ENCODE measurements at places on chromosomes 6 and 20.

GRCh38 chr20:44247586-44248409 lies 690 bp downstream of the GDAP1L1 start:
- DNase-seq, result no peak

GRCh38 chr6:164214066-164214465 lies 799.5 kb downstream of the QKI start:
- peak; percentile 17 for DNase-seq

- no peak for DNase-seq
Measured at GRCh38 chr6:79436241-79436640, 101.0 kb downstream of the LCA5 start.

GRCh38 chr6:31120151-31120915 lies at the start of gene CDSN:
Gene CDSN (minus strand): TSS chr6:31120446. CDS start chr6:31120419, 27 bp downstream.
- no peak for DNase-seq

GRCh38 chr20:23143098-23143497 lies 57.0 kb upstream of the CD93 start:
- DNase-seq, result peak; percentile 68

- peak; percentile 74 for DNase-seq
Measured at GRCh38 chr6:157157258-157157657, 166.1 kb downstream of the TMEM242 start.

DNA sequence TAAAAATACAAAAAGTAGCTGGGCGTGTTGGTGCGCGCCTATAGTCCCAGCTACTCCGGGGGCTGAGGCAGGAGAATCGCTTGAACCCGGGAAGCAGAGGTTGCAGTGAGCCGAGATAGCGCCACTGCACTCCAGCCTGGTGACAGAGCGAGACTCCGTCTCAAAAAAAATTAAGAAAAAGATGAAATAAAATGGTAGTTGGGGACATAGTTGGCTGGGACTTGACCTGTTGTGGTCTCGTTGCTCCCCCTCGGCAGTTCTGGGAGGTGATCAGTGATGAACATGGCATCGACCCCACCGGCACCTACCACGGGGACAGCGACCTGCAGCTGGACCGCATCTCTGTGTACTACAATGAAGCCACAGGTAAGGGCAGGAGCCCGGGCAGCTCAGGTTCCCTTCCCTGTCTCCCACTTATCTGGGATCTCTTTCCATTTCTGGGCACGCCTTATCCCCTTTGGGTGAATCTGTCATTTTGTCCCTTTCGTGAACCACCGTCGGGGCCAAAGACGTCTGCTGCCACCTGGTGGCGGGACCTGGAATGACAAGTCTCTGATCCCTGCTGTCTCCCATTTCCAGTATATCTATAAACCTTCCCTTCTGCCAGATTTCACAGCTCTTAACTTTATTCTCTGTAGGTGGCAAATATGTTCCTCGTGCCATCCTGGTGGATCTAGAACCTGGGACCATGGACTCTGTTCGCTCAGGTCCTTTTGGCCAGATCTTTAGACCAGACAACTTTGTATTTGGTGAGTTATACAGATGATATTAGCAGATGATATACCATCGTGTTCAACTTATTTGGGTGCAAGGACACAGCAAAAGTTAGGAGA lies 2.3 kb downstream of the TUBB start:
- peak; percentile 80 for DNase-seq

GRCh38 chr6:148713921-148714320 lies 32.9 kb upstream of the UST start:
- DNase-seq, result no peak

DNA sequence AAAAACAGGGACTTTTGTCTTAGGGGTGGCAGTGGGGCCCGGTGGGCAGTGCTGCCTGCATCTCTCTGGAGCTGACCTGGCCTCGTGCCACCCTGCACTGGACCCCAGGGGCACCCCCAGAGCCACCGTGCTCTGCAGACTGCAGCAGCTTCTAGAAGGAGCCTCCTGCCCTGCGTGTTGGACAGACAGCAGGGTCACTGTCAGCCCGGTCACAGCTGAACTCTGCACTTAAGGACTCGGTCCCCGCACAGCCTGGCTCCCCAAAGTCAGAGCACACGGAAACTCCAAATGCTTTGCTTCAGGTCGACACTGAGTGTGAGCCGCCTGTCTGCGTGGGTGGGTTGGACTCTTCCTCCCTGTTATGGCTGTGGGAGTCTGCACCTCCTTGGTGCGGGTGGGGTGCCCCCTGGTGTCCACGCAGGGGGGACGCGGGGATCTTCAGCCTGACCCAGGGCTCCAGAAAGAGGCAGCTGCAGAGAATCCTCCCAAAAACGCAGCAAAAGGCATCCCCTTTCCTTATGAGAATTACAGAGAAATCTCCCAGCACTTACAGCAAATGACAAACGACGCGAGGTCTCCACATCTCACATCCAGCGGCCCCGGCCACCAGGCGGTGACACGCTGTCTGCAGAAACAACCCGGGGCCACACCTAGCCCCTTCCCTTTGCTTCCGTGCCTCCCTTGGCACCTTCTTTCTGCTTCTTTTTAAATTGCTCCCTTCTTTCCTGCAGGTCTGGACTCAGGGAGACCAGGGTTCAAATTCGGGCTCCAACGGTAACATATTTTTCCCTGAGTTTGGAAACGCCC lies 36.3 kb upstream of the DACT2 start:
- peak; percentile 10 for DNase-seq

GRCh38 chr6:109322825-109323224 lies 59.4 kb downstream of the CD164 start:
- DNase-seq, result no peak

DNA sequence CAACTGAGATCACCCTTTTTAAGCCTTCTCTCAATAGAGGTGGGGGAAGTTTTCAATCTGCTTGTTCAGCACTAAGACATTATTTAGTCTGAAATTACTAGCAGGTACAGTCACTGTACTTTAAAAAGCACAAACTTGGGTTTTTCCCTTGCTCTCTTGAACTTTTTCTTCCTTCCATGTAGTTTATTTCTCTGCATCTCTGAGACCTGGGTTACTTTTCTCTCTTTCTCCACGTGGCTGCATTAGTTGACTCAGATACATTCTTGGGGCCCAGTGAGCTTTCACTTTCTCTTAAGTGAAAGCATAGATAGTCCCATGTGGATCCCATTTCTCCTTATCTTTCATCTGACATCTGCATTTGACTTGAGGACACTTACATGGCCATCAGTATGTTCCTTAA lies 433.9 kb upstream of the MAP3K7 start:
- DNase-seq, result no peak

DNA sequence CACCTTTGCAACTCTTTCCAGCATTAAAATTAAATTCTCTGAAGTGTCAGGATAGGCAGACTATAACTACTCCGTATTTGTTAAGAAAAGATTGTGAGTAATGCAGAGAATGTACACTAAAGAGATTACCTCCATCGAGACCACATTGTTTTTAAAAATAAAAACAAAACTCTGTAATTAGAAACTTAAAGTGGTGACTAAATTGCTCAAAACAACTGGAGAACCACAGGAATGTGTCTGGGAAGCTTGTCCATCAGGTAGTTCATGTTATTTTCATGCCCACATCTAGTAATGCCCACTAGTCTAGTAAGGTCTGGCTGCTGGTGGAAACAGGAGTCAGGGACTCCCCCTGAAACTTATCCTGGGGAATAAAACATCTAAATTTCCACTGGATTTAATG lies 103.0 kb upstream of the FOXQ1 start:
- no peak for DNase-seq

GRCh38 chr6:83192456-83192855 lies 609 bp downstream of the PGM3 start:
- DNase-seq, result no peak

DNA sequence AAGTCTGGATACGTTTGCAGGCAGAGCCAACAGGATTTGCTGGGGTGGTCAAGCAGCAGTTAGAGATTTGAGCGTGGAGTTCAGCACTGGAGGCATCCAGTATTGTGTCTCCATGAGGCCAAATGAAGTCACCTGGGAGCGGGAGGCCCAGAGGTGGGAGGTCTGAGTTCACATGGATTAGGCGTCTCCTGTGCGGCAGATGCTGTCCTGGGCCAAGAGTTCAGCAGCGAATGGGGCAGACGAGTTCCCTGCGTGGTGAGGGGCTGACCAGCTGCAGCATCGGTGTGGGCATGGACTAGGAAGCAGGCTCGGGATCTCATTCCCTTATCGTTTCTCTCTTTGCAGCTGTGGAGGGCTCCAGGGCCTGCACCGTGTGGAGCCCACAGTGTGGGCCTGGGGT lies 66.2 kb downstream of the BCAS4 start:
- DNase-seq, result no peak

DNA sequence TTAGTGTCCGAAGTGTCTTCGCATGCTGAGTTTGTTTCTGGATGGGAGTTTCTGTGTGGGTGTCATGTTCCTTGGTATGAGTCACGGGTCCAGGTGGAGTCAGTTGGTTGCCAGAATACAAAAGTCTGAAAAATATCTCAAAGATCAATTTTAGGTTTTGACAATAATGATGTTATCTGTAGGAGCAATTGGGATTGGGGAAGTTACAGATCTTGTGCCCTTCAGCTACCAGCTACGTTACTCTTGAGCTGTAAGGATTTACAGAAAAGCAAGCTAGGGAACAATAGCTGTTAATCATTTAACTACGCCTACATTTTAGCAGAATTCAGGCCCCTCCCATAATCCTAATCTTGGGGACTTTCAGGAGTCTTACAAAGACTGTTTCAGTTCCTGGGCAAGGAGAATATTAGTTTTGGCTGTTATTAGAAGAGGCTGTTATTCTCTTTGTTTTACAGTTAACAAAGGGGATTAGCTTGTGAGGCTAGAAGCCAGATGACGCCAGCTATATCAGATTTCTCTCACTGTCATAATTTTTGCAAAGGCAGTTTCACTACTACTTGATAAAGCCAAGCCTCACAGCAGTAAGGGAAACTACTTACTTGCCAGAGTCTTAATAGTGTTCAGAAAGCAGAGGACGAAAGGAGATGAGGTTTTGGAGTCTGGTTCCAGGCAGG lies 15.4 kb upstream of the SLC22A16 start:
- peak; percentile 2 for DNase-seq

DNA sequence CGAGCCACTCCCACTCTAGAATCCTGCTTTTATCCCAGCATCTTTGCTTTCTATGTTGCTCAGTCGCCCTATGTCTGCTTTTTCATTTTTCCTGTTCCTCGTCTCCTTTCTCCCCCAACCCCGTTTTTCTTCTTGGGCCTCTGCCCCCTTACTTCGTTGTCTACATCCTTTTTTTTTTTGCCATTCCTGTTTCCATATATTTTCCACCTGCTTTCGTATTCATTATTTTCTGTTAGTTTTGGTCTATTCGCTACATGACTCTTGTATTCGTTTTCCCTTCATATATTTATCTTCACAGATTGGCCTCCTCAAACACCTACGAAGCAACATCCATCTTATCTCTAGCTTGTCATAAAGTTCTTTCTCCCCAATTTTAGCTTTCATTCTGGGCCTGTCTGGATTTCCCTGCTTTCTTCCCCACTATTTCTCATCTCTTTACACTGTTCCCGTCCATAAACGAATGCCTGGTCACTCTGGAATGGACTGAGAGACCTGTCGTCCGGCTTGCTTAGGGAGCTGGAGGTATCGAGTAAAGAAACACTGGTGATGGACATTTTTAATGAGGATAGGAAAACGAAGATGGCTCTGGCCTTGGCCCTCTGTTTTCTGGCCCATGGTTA lies 915 bp downstream of the PRRC2A start:
- DNase-seq, result no peak

DNA sequence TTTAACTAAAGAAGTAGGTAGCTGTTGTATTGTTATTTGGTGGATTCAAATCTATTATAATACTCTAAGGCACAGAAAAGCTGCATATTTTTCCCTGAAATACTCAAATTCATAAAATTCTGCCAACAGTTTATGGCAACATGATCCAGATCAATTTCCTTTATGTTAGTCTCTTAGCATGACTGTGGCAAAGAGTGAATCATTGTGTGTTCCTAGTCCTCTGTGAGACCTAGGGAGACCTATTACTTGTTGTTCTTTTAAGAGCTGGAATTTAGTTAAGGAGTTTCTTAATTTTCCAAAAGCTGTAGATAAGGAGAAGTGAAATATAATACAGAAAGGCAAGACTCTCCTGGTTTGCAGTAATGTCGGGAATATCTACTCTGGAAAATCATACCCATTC lies 149.6 kb downstream of the RIMS1 start:
- DNase-seq, result no peak

GRCh38 chr6:132812255-132812732 lies 2.1 kb upstream of the RPS12 start:
- peak; percentile 33 for DNase-seq

- DNase-seq, result peak; percentile 80
Measured at GRCh38 chr6:138622967-138623366, 123.7 kb upstream of the NHSL1 start.

DNA sequence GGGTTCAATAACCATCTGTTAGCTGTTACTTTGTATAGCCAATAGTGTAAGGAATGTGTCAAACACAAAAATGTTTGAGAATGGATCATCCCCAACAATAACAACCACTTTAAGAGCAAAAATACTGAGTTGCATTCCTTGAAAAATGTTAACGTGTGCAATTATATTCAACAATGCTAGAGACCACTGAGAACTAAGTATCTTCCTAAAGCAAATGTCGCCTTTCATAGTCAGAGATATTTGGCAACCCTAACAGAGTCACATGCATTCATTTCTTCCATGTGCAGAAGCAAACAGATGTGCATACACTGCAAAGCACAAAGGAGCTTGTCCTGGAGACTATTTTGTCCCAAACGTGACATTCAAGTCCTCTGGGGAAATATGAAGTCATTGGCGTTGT lies 448.6 kb downstream of the GJA1 start:
- no peak for DNase-seq

DNA sequence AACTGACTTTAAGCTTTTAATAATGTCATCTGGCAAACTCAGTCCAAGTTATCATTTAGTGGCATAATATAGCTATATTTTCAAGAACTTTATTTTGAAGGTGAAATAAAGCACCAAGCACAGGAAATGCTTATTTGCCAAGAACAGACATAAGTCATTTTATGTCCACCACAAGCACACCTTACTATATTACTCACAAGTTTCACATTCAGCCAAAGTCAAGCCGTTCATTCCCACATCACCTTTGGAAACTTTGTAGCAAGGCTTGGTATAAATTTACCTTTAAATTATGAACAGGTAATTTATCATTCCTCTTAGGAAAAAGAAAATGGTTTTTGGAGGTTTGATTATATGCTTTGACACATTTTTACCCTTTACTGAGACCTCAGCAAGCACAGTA lies 236.8 kb upstream of the FKBP1C start:
- no peak for DNase-seq

GRCh38 chr6:117653949-117654348 lies 21.3 kb upstream of the NUS1 start:
- DNase-seq, result no peak
